Left hindlimb (tissue), 1 donor: ENCODE measurements at places on chromosomes 16 and 17.

DNA sequence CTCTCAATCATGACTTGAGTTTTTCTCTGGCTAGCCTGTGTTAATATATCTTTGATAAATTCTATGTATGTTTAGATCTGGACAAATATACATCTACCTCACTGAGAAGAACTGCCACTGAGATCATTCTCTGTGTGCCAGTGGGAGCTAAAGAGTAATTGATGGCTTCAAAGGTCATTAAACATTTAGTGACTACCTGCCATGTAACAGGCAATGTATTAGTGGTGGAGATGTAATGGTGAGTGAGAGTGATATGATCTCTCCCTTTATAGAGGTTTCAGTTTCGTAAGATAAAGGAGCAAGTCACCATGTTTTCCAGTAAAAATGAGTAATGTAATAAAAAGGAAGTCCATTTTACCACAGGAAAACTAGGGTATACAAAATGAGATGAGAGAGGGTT, 235.8 kb upstream of the CDH8 start:
- DNase-seq = no peak

- DNase-seq = no peak
These were observed 27.1 kb upstream of the ANKFN1 start for GRCh38 chr17:56125830-56126819.

- no peak for DNase-seq
These were observed 219.7 kb downstream of the TMEM114 start for GRCh38 chr16:8370374-8371270.

DNA sequence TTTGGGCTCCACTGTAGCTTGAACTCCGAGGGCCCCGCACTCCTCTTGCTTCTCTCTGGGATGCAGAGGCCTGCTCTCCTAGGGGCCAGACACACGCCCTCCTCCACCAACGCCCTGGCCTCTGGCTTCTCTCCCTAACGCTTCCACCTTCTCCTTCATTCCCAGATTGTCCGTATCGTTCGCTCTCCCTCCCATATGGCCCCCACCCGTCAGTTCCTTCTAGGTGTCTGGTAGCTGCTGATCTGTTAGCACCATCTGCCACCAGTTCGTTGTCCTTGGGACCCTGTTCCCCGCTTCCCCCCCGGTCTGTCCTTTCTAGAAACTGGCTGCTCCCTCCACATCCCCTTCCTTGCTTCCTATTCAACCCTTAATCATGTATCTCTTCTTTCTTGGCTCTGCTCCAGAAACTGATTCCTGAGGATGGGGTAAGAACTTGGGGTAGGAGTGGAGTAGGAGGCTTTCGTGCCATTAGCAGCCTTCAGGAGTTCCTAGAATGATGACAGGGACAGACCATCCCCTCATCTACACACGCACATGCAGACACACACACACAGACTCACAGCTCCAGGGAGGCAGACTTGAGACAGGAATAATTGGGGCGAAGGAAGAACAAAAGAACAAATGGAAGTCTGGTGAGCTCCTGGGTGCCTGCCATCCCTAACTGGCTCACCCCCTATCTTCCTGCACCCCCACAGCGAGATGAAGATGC, 4.3 kb downstream of the ATP1B2 start:
- DNase-seq = no peak

- DNase-seq = no peak
These were observed 14.4 kb downstream of the RHOT1 start for GRCh38 chr17:32156656-32157055.

DNA sequence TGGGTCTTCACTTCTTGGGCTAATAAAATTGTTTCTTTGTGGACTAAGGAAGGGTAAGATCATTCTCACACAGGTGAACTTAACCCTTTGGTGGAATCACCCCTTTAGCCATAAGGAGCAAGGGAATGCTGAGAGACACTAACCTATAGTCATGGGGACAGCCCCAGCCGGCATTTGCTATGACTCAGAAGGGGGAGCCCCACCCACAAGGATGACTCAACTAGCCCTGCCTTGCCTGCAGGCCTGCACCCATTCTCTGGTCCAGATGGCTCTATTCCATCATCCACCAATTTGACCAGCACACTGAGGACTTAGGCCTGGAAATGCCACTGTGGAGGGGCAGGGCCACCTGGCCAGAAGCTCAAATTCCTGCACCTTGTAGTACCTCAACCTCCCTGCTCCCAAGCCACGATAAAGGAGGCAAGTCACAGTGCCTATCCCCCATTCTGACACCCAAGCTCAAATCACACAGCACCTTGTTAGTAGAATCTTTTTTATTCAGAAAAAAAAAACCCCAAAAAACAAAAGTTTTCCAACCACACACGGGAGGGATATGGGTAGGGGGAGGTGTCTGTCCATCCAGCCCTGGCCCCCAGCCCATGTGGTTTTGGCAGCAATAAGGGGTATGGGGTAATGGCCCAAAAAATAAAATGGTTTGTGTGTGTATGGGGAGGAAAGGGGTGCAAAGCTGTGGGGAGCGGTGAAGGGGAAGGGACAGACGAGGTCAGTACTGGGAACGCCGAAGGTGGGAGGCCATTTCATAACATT, 3.0 kb downstream of the PFN1 start:
- DNase-seq = no peak

DNA sequence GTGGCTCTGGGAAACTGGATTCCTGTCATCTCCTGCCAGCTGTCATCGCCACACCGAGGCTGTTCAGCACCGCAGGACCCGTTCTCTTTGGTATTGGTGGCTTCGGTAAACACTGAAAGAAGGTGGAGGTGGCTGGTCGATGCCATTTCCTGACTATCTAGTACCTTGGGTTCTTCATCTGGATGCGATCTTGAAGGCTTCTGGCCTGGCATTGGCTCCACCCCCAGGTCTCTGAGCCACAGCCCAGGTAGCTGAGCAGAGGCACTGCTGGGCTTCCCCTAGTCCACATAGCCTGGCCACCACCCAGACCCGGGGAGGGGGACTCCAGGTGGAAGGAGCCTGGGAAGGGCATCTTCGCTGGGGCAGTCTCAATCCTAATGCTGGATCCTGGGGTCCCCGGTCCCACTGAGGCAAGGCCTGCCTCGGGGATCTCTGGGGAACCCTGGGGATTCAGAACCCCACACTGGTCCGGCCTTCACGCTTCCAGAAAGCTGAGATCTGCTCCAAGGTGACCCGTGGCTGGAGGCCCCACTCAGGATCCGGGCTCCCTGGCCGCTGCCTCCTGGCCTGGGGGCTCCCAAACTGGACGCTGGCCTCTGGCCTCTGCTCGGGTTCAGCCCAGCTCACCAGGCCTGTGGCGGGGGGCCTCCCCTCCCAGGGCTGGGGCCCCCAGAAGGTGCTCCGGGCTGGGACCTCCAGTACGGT, 1.8 kb downstream of the C16orf54 start:
- DNase-seq = no peak

DNA sequence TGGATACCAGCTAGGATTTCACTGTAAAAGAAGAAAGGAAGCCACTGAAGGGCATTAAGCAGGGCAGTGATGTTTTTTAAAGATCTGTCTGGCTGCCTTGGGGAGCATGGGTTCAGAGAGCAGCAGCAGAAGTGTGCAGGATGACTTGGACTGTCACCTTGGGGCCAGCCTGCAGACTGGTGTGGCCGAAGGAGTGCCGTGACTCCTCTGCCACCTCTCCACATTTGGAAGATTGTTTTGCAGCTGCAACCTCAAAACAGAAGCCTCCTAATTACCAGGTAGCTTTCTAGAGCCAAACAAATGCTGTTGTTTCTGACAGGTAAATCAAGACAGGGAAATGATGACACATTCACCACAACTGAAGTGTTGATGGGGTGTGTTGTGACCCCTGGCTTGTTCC, 681.4 kb downstream of the WWOX start:
- DNase-seq = no peak

DNA sequence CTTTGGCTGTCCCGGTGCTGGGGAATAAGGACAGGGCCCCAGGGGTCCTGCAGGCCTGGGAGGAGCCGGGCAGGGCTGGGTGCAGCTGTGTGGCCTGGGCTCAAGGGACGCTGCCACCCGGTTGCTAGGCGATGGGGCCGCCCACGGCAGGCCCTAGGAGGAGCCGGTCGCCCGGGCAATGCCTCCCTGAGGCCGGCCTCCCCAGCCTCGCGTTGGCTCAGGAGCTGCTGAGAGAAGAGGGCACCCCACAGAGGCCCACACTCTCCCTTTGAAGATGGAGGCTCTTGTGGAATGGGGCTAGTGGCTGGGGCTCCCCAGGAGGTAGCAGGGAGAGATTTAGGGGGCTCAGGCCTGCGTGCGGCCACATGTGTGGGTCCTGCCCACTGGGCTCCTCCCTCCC, at the start of gene CIBAR2:
TSS of gene CIBAR2 (minus strand) at position 109 of the 400 bp plus-strand sequence. CDS start 120 bp downstream, outside the sequence.
- no peak for DNase-seq

DNA sequence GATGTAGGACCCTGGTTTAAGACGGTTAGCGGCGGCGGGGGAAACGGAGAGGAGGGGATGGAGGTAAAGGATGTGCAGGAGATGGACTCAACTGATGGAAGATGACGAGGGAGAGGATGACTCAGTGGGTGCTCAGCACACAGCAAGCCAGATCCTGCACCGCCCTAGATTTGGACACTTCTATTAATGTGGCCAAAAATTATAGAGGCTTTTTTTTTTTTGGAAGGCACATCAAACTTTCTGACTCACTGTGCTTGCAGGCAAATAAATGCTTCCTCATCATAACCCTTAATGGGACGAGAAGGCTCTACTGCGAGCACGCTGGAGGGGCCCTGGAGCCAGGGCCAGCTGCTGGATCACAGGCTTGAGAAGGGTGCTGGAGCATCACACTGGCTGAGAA, 36.0 kb downstream of the RTN4RL1 start:
- DNase-seq = no peak

DNA sequence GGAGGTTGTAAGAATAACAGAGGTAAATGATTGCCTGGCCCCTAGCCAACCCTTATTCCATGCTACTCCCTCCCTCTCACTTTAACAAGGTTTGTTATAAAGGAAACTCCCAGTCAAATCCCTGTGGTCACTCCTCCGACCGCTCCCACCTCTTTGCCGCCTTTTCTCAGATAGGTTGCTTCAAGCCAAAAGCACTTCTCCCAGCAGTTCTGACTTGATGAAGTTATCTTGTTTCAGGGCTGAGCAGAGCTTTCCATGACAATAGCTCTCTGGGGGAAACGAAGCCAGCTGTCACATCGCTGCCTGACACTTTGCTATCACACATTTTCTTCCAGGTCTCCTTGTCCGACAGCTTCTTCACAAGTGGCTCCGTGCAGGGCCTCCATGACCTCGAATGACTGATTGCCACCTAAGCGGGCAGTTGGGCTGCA, 278.6 kb downstream of the HAPSTR1 start:
- no peak for DNase-seq

GRCh38 chr17:64315570-64315969, 52.5 kb upstream of the TEX2 start:
- DNase-seq = no peak

- no peak for DNase-seq
These were observed 27.5 kb downstream of the LRRC75A start for GRCh38 chr17:16464303-16465051.

- DNase-seq = no peak
These were observed 201.5 kb downstream of the KCNJ2 start for GRCh38 chr17:70370816-70371215.
